ENCODE measurements at places on chromosomes 5 and 9.

DNA sequence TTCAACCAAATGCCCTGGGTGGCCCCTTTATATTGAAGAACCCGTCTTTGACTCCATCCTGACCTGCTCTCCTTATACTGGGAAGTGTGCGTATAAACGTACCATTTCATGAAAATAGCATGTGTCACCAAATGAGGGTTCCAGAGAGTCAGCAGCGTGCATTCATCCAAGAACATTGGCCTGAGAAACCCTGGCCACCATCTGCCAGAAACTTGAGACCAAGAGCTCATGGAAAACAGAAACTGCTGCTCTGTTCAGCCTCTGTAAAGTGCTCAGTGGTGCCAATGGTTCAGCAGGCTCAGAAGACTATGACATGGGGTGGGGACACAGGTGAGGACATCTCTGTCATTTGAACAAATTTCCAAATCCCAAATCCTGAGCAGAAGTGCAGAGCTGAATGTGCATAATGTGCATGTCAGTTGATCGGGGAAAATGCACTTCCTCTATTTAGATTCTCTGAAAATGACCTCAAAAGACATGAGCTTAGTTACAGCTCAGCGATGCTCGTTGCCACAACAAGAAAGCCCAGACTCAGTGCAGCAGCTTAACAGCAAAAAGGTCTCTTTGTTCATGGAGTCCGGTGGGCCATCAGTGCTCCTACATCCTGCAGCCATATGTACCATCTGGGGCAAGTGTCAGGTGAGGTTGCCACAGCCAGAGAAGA, 176.1 kb downstream of the ATPSCKMT start:
- DNase-seq, result no peak

DNA sequence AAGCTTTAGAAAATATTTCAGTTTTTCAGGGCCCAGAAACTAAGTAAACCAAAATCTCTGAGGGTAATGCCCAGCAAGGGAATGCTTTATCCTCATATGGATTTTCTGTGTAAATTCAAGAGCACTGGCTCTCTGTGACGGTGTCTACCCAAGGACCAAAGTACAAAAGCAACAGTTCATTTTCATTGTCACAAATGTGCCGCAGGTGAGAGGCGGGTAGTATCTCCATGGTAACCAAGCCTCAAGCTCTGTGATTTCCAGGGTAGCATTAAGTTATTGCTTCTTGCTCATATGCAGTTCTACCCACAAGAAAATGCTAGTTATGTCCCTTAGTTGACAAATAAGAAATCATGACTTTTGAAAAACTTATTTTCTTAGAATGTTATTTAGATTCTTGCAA, 164.3 kb downstream of the MTRR start:
- DNase-seq, result no peak

DNA sequence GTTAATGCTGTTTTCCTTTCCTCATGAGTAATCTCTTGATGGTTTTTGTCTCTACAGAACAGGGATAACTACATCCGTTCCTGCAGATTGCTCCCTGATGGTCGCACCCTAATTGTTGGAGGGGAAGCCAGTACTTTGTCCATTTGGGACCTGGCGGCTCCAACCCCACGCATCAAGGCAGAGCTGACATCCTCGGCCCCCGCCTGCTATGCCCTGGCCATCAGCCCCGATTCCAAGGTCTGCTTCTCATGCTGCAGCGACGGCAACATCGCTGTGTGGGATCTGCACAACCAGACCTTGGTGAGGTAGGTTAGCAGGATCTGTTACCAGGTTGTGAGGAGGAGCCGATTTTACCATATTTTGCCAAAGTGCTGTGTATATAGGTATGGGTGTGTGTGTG, 148.2 kb downstream of the TLE4 start:
- DNase-seq, result no peak

GRCh38 chr9:108761655-108762347, 94.0 kb downstream of the ACTL7B start:
- DNase-seq, result peak; percentile 77

DNA sequence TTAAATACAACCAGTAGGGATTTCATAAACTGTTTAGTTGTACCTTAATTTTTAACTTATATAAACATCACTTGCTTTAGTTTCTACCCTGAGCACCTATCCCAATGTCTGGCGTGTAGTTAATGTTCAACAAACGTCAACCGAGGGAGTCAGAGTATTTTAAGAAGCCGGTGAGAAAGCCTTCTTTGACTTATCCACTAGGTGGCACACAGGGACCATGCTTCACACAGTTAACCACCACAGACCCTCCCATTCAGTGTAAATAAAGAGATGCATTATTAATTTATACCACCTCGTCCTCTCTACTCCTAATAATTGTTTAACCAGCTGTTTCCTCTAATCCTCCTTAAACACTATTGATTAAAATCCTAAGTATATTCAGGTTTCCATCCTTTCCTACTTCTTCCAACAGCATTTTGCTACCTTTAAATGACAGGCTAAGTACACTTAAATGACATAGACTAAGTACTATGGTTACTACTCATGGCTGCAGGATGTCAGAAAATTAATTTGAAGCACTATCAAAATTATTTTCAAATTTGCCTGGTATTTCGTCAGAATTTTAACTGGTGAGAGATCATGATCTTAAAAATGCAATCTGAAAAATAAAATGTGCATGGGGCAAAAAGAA, 2.3 kb downstream of the HAPLN1 start:
- peak; percentile 86 for DNase-seq

- peak; percentile 32 for DNase-seq
Observed at GRCh38 chr9:110427497-110428104, 89.9 kb upstream of the TXNDC8 start.

DNA sequence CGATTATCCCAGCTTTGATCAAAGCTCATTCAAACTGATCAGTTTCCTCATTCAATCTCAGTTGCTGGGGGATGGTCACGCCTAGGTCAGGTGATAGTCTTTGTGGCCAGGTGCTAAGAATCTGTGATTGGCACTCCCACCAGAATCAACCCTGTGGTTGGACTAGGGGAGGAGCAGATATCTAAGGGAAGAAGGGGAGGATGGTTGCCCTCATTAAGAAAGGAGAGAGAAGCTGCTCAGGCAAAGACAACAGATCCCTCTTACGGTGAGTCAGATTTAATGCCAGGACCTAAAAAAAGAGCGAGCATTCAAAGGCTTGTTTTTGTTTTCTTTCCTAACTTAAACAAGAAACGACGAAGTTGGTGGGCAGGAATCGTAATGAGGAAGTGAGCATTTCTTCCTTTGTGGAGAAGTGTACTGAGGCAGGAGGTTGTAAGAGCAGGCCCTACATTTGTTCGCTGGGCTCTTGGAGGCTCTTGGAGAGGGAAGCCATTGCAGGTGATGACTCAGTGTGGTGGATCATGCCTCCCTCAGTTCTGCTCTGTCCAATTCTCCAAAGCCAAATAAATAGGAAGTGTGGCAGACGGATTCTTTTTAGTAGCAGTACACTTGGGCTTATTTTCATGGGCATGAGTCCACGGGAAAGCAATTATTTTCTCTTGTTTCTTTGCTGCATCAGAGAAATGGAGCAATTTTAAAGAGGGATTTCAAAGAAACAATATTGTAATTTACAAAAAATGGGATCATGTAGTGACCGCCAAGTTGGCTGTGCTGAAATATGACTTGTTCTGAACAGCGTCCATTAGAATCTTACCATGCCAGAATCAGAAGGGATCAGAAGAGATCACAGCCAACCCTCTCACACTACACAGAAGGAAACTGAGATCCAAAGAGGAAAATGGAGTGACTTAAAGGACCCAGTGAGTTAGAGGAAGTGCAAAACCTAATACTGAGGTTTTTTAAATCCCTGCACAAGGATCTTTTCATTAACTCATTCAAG, 18.7 kb upstream of the TGFBR1 start:
- peak; percentile 75 for DNase-seq

GRCh38 chr5:10583663-10584572, 20.0 kb downstream of the ANKRD33B start:
- DNase-seq, result no peak

GRCh38 chr9:96068511-96068910, 193.0 kb downstream of the ERCC6L2 start:
- DNase-seq, result no peak

DNA sequence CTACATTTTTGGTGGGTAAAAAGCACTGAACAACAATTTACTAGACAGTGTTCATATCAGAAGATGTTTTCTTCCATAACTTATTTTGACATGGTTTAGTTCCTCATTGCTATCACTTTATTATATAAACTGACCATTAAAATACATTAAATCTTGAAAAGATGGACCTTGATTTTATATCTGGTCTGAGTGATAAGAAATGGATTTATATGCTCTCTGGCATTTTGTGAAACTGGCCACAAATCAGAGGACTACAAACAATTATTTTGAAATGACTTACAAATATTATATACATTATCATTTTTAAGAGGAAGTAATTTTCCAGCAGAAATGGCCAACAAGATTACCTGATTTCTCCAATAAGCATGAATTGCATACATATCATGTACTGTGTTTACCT, 23.6 kb upstream of the TRIM36 start:
- DNase-seq, result no peak

GRCh38 chr5:154478752-154479159, 729 bp upstream of the HAND1 start:
- DNase-seq, result no peak

DNA sequence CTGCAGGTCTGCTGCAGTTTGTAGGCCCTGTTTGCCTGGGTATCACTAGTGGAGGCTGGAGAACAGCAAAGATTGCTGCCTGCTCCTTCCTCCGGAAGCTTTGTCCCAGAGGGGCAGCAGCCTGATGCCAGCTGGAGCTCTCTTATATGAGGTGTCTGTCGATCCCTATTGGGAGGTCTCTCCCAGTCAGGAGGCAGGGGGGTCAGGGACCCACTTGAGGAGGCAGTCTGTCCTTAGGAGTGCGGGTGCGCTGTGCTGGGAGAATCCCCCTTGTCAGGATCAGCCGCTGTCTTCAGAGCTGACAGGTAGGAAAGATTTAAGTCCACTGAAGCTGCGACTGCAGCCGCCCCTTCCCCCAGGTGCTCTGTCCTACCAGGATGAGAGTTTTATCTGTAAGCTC, 64.9 kb downstream of the CCDC171 start:
- DNase-seq, result no peak

- DNase-seq, result no peak
Observed at GRCh38 chr5:117801583-117801982, 1186.8 kb downstream of the DTWD2 start.

- DNase-seq, result peak; percentile 62
Observed at GRCh38 chr5:14004598-14005394, 60.3 kb upstream of the DNAH5 start.

GRCh38 chr5:32934529-32934928, 223.4 kb downstream of the NPR3 start:
- no peak for DNase-seq

DNA sequence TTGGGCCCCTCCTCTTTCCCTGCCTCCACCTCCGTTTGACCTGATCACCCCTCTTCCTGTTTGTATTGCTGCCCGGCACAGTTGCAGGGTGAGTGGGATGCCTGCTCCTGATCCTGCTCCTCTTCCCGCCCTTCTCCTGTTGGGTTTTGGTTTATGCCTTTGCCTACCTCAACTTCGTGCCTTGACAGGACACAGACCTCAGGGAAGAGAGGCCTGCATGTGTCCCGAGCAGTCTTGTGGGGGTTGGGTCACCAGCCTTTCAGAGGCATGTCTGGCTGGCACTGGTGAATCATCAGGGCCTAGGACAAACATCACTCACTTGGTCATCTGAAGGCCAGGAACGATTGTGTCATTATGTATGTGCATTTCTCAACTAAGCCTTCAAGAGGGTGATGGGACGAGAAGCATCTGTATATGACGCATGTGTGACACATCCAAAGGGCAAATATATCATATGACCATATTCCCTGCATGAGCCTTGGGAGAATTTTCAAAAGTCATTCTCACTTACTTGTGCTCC, 56.9 kb downstream of the NPR3 start:
- peak; percentile 89 for DNase-seq

DNA sequence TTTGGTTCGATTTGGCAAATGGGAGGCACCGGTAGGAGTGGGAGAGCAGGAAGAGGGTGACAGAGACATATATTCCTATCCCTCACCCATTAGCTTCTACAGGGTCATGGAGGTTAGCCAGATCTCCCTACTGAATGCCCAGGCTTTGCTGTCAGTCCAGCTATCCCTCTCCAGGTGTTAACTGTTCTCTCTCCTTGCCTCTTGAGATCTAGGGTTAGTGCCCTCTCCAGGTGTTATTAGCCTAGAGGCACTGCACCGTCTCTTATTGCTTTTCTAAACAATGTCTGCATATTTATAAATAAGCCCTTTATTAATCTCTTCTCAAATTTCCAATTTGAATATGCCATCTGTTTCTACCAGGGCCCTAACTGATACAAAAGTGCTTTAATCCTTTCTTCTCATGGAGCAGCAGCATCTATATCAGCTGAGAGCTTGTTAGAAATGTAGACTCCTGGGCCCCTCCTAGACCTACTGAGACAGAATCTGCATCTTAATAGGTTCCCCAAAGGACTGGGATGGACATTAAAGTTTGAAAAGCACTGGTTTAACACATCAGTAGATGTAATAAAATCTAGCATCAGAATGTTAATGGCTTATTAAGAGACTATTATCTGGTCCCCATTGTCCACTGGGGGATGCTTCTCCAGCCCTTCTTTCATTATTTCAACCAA, 322.5 kb upstream of the SLC24A2 start:
- DNase-seq, result no peak

- no peak for DNase-seq
Observed at GRCh38 chr5:37685211-37685610, 154.6 kb downstream of the GDNF start.

GRCh38 chr5:6783787-6784186, 70.6 kb downstream of the TENT4A start:
- no peak for DNase-seq

DNA sequence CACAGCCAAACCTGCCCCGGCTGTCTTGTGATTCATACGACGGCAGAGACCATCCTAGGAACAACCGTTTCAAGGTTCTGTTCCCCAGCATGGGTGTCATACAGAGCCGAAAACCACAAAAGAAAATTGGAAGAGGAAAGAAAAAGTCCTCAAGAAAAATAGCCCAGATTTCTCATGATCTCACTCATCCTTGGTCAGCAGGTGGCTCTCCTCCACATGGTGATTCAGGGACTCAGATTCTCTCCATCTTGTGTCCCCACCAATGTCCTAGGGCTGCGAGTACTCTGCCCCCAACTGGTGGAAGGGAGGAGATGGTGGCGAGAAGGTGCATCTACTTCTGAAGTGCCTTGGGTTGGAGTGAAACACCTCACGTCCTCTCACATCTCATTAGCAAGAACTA, 25.6 kb downstream of the PDZD2 start:
- no peak for DNase-seq

GRCh38 chr9:88342246-88342645, 46.0 kb upstream of the SPIN1 start:
- DNase-seq, result peak; percentile 21
